ENCODE measurements at places on chromosomes 12 and 14.
A peak's percentile ranks its signal among the peaks of the same experiment; 100 is the strongest.

GRCh38 chr12:130831876-130832405 lies 7.1 kb downstream of the STX2 start:
- DNase-seq = no peak

DNA sequence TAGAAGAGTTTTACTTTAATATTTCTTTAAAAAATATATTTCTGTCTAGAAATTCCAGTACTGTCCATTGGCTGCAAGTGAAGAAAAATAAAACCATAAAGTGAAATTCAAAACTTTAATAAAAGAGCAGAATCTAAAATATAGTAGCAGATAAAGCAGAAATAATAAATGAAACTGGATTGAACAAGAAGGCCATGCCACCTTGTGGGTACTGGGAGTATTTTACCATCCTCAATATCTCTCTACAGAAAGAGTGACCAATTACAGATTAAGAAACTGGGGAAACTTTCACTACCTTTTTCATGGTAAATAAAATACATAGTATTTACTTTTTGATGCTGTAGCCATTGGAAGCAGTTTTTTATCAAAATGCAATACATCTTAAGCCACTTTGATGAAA lies 220.5 kb downstream of the BCAT1 start:
- DNase-seq = peak; percentile 43

GRCh38 chr14:49768301-49769121 lies 558 bp downstream of the KLHDC2 start:
- peak; percentile 54 for DNase-seq

DNA sequence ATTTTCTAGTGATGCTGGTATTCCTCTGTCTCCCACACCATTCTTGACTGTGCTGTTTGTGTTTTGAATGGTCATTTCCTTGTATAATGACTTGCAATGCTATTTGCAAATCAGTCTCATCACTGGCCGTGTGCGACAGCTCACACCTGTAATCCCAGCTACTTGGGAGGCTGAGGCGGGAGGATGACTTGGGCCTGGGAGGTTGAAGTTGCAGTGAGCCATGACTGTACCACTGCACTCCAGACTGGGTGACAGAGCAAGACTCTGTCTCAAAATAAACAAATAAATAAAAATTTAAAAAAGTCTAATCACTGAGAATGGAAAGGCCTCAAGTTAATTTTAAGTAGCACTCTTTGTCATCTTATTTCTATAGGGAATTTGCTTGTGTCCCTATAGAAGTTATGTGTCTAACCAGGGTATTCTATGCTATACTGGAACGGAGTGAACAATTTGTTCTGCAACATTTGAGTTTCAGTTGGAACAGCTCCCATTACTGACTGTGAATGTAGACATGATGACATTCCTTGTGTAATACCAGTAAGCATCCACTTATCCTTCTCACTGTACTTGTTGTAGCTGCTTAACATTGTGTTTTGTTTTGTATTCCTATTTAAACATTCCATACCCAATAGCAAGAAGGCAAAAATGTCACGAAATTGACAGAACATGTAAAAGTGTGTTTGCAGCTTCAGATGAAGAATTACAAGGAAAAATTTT lies 126.3 kb downstream of the MGST1 start:
- DNase-seq = no peak

DNA sequence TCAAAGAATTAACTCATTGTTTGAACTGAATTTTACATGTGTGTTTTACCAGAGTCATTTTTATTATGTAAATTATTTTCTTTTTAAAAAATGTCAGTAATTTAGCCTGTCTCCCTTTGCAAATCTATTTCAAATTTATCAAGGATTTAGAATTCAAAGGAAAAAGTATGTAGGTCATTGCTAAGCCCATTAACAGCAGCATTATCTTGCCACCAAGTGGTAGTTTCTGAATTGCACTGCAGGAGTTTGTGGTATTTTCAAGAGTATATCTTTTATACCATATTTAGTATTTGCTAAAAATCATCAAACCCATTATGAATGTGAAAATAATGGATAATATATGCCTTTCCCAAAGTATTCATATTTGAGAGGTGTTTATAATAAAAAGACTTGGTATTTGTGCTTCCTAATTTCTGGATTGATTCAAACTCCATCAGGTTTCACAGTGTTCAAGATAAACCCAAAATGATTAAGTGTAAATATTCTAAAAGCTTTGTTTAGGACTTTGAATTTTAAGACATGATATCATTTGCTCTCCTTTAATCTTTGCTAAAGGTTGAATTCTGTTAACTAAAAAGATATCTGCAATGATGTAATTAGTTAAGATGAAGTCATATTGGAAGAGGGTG lies 711.4 kb downstream of the FSCB start:
- no peak for DNase-seq

DNA sequence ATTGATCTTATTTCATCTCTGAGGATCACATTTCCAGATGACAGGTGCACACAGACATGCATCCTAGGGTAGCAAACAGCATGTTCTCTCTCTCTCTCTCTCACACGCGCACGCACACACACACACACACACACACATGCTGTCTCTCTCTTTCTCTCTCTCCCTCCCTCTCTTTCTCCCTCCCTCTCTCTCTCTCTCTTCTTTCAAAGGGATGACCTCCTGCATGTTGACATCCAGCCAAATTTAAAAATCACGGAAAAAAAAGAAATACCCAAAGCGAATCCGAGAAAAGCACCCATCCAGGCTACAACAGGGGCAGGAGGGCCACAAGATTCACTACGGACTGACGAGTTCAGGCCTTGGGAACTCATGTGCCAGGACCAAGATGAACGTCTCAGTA lies 2.3 kb downstream of the KSR2 start:
- no peak for DNase-seq

GRCh38 chr12:84166812-84167211 lies 745.8 kb downstream of the SLC6A15 start:
- no peak for DNase-seq

DNA sequence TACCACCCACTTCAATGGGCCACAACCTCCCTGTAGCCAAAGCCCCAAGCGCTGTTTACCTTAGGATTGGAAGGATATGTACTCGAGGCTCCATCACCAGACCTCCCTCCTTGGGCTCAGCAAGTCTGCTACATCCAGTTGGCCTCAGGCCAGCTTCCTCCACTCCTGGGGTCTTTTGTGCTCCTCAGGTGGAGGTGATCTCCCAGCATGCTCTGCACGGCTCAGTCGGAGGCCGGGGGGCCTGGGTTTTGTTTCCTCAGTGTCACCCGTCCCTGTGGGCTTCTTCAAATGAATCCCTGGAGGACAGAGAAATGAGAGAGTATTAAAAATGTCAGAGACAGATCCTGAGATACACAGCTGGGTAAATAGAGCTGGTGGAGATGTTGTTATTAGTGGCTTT lies 723.1 kb upstream of the TBX3 start:
- DNase-seq = no peak

GRCh38 chr12:93484315-93484981 lies 17.1 kb downstream of the MRPL42 start:
- DNase-seq = no peak

DNA sequence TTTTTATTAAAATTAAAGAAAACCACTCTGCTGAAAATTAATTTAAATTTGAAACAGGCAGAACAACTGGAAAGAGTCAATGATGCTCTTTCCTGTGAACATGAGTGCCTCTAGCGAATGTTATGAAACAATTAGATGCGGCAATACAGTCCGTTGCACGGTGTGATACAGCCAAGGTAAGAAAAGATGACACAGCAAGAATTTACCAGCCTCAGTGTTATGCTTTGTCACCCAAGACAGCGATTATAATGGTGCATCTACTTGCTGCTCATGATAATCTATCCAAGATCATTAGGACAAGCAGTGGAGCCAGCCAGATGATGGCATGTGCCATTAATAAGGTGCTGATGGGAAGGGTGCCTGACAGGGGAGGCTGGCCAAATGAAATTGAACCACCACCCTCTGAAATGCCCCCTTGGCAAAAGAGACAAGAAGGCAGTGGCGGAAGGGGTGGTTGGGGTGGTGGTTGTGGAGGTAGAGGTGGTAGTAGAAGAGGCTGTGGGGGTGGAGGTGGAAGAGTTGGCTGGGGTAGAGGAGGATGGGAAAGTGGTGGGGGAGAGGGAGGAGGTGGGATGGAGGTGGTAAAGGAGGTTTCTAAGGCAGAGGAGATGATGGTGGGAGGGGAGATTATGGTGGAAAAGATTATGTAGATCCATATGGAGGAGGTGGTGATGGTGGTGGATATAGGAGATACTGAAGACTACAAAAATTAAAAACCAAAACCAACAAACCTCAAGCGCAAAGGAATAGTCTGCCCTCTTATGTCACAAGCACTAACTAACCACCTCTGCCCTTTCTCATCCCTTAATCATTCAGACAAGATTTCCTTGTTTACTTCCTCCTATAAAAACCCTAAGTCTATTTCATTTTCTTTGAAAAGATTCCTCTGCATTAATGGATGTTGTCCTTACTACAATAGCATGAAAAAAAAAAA lies 4.0 kb upstream of the RESF1 start:
- no peak for DNase-seq

- no peak for DNase-seq
Observed at GRCh38 chr12:107513636-107514400, 171.8 kb upstream of the PWP1 start.

DNA sequence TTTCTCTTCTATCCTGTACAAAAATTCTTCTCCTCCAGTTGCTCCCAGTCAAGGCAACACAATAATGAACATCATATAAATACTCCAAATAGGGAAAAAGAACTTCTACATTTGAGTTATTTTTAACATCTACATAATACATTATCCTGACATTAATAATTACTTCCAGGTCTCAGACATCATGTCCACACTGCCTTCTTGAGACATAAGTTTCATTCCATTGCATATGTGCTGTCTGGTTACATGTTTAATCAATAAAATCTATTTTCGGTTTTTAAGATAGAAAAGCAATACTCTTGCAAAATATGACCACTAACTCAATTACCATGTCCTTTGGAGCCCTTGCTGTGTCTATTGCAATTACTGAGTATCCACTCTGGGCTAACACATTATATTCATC lies 881.9 kb downstream of the GALC start:
- DNase-seq = no peak

- no peak for DNase-seq
Observed at GRCh38 chr12:26684101-26684500, 148.9 kb downstream of the ITPR2 start.

DNA sequence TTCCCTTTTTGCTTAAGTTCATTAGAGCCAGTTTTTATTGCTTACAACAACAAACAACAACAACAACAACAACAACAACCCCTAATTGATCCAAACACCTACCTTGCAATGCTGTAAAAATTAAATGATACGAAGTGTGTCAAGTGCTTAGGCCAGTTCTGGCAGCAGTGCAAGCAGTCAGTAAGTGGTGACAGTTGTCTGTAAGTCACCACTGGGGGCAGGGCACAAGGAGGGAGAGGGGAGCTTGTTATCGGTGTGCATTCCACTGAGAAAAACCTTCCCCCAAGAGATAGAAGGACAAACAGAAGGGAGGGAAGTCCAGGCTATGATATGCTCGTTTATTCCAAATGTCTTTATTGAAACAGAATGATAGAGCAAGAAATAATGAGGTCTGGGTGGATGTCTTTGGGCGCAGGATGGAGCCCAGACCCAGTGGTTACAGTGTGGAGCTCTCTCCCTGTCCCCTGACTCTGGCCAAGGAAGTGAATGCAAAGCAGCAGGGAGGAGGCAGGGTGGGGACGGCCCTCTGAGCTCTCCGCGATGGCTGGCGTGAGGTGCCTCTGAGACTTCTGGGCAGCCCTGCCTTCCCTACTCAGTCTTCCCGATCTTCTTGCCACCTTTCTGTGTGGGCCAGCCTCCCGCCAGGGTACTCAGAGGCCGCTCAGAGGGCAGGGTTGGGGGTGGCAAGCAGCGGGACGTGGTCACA lies 6.5 kb downstream of the SLC22A17 start:
- no peak for DNase-seq

- no peak for DNase-seq
Observed at GRCh38 chr12:94111302-94111701, 37.1 kb upstream of the PLXNC1 start.

- DNase-seq = no peak
Observed at GRCh38 chr12:109885616-109886015, 5.3 kb upstream of the GLTP start.

Measured in kidney capillary endothelial cell (primary cell).